NCI-H187 treated with DMSO at 0.1 percent for 48 hours (cell line): ENCODE measurements at places on chromosomes 4 and X.

DNA sequence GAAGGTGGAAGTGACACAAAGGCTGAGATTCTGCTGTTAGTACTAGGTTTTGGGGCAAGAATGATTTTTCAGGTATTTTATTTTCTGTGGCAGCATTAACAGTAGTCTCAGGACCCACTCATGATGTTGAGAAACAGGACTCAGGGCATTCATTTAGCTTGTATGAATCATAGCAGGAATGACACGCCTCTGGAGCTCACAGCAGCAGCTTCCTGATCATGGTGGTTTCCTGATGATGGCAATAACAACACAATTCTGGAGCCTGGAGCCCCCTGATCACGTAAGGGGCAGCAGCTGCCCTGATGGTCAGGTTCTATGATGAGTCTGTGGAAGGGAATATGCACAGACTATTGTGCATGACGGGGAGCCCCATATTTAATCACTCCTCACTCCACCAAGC, 47.0 kb downstream of the TASL start:
- no peak for DNase-seq

GRCh38 chrX:146581981-146582712, 227.4 kb upstream of the CXorf51B start:
- DNase-seq, result no peak

DNA sequence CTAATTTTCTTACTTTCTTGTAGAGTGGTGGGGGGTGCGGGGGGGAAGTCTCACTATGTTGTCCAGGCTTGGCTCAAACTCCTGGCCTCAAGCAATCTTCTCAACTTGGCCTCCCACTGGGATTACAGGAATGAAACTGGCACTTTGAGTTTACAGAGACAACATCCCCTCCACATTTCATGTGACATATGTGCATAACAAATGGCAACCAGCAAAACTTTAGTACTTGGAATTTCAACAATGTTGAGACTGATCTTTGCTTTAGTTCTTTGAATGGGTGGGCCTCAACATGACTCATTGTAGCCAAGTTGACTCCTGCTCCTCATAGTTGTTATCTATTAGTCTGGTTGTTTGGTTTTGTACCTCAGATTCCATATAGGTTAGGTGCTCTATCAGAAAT, 11.4 kb upstream of the FMR1 start:
- DNase-seq, result no peak

GRCh38 chr4:154908168-154908567, 127.1 kb downstream of the RBM46 start:
- DNase-seq, result no peak

DNA sequence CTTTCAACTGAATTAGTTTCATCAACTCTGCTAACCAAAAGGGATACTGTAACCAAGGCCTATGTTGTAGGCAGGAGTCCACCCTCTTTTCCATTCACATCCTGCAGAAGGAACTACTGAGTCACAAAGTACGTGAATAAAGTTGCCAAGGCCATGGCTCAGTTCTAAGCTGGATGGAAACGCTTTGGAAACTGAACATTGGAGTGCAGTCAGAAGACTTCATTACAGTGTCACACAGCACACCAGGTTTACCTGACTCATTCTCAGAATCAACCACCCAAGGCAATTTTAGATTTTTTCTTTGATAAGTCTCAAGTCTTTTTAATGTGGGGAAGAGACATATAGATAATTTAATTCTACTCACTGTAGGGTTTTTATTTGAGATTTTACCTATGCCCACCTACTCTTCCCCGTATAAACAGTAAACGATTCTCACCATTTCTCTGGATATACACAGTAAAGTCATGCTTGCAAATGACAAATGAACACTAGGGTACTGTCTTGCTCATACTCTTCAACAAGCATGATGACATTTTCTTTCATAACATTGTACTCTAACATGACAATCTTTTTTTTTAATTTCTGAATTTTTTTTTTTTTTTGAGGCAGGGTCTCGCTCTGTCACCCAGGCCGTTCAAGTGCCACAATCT, 58.9 kb upstream of the RBM47 start:
- no peak for DNase-seq

- no peak for DNase-seq
These were observed 45.1 kb upstream of the SLC4A4 start for GRCh38 chr4:71293705-71294104.
